ENCODE measurements at places on chromosomes 12 and 14.

DNA sequence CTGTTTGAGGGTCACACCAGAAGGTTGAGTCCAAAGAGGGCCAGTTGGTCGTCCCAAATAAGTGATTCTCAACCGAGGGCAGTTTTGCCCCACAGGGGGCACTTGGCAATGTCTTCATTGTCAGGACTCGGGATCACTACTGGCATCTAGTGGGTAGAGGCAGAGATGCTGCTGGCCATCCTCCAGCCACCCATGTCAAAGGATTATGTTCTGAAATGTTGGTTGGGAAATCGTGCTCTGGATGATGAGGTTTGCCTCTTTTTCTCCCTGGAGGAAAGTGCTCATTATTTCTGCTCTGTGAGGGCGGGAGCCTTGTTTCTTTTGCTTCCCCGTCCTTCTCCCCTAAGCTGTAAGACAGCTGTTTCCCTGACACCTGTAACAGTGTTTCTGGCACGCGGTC lies 3.6 kb downstream of the ZNF839 start:
- peaks cover 5% of the 10 kb centered on the region for H3K36me3 ChIP-seq
- DNase-seq = peak; percentile 75
- no peak overlapping the region for H3K4me3 ChIP-seq
- H3K27me3 ChIP-seq = no peaks in the 10 kb centered on the region
- peaks cover 30% of the 10 kb centered on the region for H3K4me1 ChIP-seq

- H3K4me3 ChIP-seq = no peak overlapping the region
- peaks cover 7% of the 10 kb centered on the region for H3K36me3 ChIP-seq
- no peak overlapping the region for H3K27ac ChIP-seq
- DNase-seq = no peak
These were observed 50.7 kb downstream of the BICDL1 start for GRCh38 chr12:120039711-120040110.

- H3K4me3 ChIP-seq = peak overlapping the region; percentile 0
- no peaks in the 10 kb centered on the region for H3K36me3 ChIP-seq
- H3K4me1 ChIP-seq = peaks cover 35% of the 10 kb centered on the region
- peak; percentile 86 for DNase-seq
- no peaks in the 10 kb centered on the region for H3K27me3 ChIP-seq
These were observed 168.5 kb downstream of the NAV3 start for GRCh38 chr12:77999074-77999715.

DNA sequence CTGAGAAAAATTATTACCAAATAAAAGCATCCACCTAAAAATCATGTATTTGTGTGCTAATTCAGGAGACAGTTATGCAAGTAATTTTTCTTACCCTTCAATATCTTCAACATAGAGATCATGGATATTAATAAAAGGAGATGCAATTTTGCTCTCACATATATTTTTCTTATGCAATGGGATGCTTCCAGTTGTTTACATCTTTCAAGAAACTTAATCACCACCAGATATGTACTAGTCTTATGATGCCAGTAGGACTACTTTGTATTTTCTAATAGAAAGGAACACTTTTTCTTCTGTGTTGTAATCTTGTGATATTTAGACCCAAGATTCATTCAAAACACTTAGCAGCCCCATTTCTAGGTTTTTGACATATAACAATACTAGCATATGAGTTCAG lies 107.6 kb downstream of the NAV3 start:
- H3K27ac ChIP-seq = no peak overlapping the region
- peaks cover 2% of the 10 kb centered on the region for H3K27me3 ChIP-seq
- no peaks in the 10 kb centered on the region for H3K36me3 ChIP-seq
- H3K4me3 ChIP-seq = no peak overlapping the region
- no peak for DNase-seq
- H3K4me1 ChIP-seq = no peaks in the 10 kb centered on the region

DNA sequence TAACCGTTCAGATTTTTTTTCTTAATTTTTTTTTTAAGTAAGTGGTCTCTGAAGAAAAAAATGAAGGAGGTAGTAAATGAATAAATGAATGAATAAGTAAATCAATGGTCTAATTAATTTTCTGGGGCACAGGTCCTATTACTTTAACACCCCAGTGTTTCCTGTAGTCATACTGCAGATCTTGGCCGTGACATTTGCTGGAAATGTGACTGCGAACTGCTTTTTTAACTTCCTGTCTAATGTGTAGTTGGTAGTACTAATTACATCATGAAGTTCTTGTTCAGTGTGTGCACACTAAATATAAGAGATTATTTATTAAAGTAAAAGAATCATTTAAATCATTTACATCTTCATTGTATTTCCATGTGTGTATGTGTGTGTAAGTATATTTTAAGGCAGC lies 45.4 kb downstream of the AEBP2 start:
- H3K27ac ChIP-seq = no peak overlapping the region
- no peak overlapping the region for H3K4me3 ChIP-seq
- no peak for DNase-seq
- peaks cover 8% of the 10 kb centered on the region for H3K4me1 ChIP-seq
- peaks cover 4% of the 10 kb centered on the region for H3K36me3 ChIP-seq
- no peaks in the 10 kb centered on the region for H3K27me3 ChIP-seq

- H3K36me3 ChIP-seq = no peaks in the 10 kb centered on the region
- no peak overlapping the region for H3K4me3 ChIP-seq
- no peaks in the 10 kb centered on the region for H3K27me3 ChIP-seq
- peaks cover 44% of the 10 kb centered on the region for H3K4me1 ChIP-seq
- no peak for DNase-seq
- no peak overlapping the region for H3K27ac ChIP-seq
These were observed 66.6 kb downstream of the GRIP1 start for GRCh38 chr12:66612090-66612775.

GRCh38 chr12:31456562-31456961 lies 130.6 kb upstream of the SINHCAF start:
- no peaks in the 10 kb centered on the region for H3K4me1 ChIP-seq
- no peak overlapping the region for H3K27ac ChIP-seq
- H3K27me3 ChIP-seq = no peaks in the 10 kb centered on the region
- no peak for DNase-seq
- no peak overlapping the region for H3K4me3 ChIP-seq

DNA sequence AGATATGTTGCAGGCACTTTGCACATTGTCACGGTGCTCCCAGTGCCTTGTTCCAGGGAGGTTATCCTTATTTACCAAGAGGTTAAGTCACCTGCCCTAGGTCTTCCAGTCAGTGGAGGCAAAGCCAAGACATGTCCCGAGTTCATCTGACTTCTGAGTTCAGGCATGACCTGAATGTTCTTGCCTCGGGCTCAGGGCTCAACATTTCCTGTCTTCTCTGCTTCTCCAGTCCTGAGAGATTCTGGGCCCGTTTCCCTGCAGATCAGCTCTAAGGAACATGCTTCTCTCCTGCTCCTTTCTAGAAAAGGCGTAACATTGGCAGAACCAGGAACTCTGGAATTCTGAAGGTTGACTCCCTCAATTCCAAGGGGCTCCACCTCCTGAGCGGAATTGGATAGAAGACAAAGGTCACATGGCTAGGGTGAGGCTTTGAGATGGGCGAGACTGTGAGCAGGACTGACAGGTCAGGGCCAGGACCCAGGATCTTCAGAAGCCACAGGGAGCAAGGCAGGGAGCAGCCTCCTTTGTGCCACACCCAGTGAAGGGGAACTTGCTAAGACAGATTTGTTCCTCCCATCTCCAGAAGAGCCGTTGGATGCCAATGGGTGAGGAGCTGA lies 19.9 kb downstream of the BDKRB2 start:
- DNase-seq = no peak
- no peak overlapping the region for H3K4me3 ChIP-seq
- H3K36me3 ChIP-seq = no peaks in the 10 kb centered on the region
- no peak overlapping the region for H3K27ac ChIP-seq
- no peaks in the 10 kb centered on the region for H3K4me1 ChIP-seq

- no peaks in the 10 kb centered on the region for H3K27me3 ChIP-seq
- no peaks in the 10 kb centered on the region for H3K4me1 ChIP-seq
- H3K27ac ChIP-seq = no peak overlapping the region
- DNase-seq = no peak
- no peaks in the 10 kb centered on the region for H3K36me3 ChIP-seq
These were observed 389.7 kb upstream of the FAR2 start for GRCh38 chr12:28759333-28759732.

- no peak overlapping the region for H3K4me3 ChIP-seq
- DNase-seq = no peak
- no peaks in the 10 kb centered on the region for H3K36me3 ChIP-seq
- H3K4me1 ChIP-seq = no peaks in the 10 kb centered on the region
These were observed 4.6 kb upstream of the SYCP3 start for GRCh38 chr12:101743724-101744472.

DNA sequence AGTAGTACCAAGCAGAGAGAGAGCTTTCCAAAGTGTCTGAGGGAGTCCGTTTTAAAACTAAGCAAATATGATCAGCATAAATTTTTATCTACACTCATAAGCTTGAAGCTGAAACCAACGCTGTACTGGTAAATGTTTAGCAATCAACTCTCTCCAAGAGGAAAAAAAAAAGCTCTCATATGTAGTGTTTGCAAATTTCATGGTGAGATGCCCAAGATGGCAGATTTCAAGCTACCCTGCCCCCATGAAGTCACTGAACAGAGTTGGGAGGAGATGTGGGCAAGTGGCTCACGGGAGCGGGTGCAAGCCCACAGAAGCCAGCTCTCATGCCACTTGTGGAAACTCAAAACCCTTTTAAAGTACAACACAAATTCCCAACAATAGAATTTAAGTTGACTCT lies 475.8 kb downstream of the BCAT1 start:
- no peak overlapping the region for H3K27ac ChIP-seq
- H3K4me3 ChIP-seq = no peak overlapping the region
- H3K4me1 ChIP-seq = no peaks in the 10 kb centered on the region
- H3K36me3 ChIP-seq = no peaks in the 10 kb centered on the region

- H3K4me3 ChIP-seq = no peak overlapping the region
- DNase-seq = no peak
- H3K36me3 ChIP-seq = no peaks in the 10 kb centered on the region
- H3K4me1 ChIP-seq = peaks cover 34% of the 10 kb centered on the region
- H3K27me3 ChIP-seq = no peaks in the 10 kb centered on the region
These were observed 38.0 kb downstream of the RCOR1 start for GRCh38 chr14:102630405-102630804.

GRCh38 chr12:15796493-15797141 lies 7.4 kb upstream of the EPS8 start:
- H3K4me3 ChIP-seq = no peak overlapping the region
- no peaks in the 10 kb centered on the region for H3K27me3 ChIP-seq
- no peaks in the 10 kb centered on the region for H3K36me3 ChIP-seq
- H3K4me1 ChIP-seq = no peaks in the 10 kb centered on the region
- no peak overlapping the region for H3K27ac ChIP-seq

- no peak overlapping the region for H3K27ac ChIP-seq
- H3K4me3 ChIP-seq = no peak overlapping the region
- DNase-seq = no peak
- no peaks in the 10 kb centered on the region for H3K4me1 ChIP-seq
These were observed 141.8 kb downstream of the ZFP36L1 start for GRCh38 chr14:68651075-68651474.

DNA sequence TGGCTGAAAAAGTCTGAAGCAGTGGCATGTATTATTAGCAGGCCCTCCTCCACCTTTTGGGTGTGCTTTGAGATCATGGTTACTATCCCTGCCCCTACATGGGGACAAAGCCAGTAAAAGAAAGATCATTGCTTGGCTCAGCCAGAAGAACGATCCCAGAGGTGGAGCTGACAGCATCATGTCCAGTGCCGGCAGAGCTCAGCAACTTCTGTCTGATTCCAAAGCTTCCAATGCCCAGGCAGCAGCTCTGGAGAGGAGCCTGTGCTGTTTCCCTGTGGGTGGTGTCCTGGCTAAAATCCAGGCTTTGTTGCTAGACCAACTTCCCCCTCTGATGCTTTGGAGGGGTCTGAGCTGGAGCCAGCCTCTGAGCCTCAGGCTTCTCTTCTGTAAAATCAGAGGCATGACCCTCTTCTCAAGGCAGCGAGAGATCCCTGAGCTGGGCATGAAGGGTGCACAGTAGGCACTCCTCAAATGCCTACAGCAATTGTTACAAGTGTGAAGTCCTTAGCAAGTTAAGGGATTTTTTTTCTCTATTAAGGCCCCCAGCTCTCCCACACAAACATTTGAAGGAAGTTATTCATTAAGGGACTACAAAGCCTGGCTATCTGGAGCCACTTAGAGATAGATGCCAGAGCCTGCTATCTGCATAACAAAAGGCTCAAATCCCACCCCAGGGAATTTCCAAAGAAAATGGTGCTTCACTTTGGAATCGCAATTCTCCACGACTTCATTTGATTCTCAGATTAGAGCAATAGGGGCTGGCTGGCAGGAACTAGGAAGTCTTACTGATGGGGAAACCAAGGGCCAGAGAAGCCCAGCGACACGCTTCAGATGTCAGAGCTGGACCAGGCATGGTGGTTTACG lies 10.9 kb upstream of the GSC start:
- H3K27ac ChIP-seq = no peak overlapping the region
- no peak for DNase-seq
- no peaks in the 10 kb centered on the region for H3K36me3 ChIP-seq
